Ammon's horn (tissue), 1 donor: ENCODE measurements at places on chromosomes 3 and 15.

DNA sequence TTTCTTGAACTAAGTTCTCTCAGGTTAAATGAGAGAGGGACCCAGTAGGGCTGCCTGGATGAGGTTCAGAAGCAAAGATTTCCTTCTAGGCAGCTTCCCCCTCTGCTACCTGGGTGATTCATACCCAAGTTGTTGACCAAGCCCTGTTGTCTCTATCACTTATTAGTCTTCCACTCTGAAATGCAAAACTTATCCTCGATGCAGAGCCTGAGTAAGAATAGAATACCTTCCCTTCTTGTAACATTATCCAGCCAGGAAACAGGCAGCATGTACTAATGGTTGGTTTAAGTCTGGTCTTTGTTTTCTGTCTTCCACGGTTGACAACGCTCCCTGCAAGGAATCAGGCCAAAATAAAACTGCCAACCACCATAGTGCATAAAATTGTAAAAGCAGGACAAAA lies 377.3 kb downstream of the MECOM start:
- DNase-seq = no peak

DNA sequence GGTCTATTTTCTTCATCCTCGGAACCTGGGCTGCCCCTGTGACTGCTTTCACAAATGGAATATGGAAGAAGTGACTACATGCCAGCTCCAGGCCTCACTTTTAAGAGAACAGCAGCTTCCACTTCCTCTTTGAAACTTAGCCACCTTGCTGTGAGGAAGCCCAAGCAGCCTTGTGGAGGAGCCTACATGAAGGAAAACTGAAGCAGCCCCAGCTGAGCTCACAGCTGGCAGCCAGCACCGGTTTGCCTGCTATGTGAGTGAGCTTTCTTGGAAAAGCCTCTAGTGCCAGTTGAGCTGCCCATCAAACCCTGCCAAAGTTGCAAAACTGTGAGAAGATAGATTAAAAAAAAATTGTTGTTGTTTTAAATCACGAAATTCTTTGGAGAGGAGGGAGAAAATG lies 498.0 kb upstream of the PROK2 start:
- no peak for DNase-seq

GRCh38 chr3:77303955-77304699 lies 264.2 kb downstream of the ROBO2 start:
- DNase-seq = no peak

- DNase-seq = no peak
Measured at GRCh38 chr3:184045995-184046394, 6.9 kb upstream of the HTR3C start.

DNA sequence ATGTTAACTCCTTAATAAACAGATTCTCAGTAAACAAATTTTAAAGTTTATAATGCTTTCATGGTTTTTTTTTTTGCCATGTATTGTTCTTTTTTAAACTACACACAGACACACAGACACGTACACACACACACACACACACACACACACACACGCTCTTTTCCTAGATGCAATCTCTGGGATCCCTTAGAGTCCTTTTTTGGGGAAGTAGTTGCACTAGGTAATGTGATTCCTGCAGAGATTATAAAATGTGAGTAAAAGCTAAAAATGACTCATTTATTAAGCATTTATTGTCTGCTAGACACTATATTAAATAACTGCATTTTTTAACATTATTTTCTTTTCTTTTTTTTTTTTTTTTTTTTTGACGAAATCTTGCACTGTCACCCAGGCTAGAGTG lies 19.9 kb downstream of the NDUFB5 start:
- no peak for DNase-seq

- DNase-seq = no peak
Measured at GRCh38 chr15:64808785-64809453, 16.5 kb downstream of the PIF1 start.

GRCh38 chr3:55484801-55485791 lies 2.0 kb downstream of the WNT5A start:
- DNase-seq = peak; percentile 82

GRCh38 chr3:188860147-188860546 lies 311.6 kb upstream of the TPRG1 start:
- no peak for DNase-seq

- DNase-seq = no peak
Measured at GRCh38 chr15:81380668-81381067, 6.7 kb upstream of the TMC3 start.

GRCh38 chr15:85897207-85897894 lies 102.6 kb upstream of the KLHL25 start:
- DNase-seq = no peak

GRCh38 chr15:22978691-22979237 lies 1.4 kb downstream of the CYFIP1 start:
- DNase-seq = no peak

DNA sequence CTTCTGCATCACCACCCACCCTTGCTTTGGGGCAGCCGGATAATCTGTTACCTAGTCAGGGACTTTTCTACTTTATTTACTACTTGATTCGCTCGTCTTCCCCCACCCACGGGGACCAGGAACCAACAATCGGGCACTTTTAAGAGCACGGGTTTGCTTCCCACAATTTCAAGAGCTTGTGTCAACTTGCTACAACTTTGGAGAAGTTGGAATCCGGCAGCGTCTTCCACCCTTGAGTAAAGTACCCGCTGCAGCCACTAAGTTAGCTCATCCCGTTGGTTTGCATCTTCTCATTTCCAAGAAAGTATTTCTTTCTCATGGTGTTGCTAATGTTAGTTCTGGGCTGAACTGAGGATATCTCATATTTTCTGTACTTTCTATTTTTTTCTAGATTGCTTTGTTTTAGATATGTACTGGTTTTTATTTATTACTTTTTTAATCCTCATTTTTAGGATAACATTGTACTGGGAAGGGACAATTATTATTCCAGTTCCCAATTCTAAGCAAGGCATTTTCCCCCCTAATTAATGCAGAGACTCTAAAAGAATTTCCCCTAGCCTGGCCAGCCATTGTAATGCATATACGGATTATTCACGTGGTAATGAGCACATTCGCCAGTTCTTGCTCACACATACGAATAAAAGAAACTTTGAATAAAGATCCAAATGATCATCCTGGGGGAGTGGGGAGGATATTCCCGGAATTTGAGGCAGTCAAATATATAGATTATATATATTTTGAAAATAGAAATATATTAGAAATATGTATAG lies 4.0 kb downstream of the SOX2 start:
- no peak for DNase-seq

- no peak for DNase-seq
Measured at GRCh38 chr3:29889215-29889614, 608.3 kb downstream of the RBMS3 start.

DNA sequence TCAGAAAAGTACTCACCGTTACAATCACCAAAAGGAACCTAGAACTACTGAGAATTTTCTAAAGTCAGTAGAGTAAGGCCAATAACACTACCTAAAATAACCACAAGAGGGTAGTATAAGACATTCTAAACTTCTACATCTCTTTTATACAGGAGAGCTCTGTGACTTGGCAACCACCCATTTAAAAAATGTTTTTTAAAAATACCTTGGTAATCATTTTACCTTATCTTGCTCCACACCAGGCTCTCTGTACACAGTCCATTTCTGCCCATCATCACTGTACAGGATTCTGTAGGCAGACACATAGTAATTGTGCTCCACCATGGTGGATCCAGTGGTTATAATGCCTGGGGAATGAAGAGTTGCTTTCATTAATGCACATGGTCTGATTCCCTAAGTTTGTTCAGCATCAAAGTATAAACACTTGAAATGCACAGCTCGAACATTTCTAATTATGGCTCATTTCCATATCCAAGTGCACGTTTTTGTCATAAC lies 54.5 kb downstream of the ST3GAL6 start:
- DNase-seq = peak; percentile 47

DNA sequence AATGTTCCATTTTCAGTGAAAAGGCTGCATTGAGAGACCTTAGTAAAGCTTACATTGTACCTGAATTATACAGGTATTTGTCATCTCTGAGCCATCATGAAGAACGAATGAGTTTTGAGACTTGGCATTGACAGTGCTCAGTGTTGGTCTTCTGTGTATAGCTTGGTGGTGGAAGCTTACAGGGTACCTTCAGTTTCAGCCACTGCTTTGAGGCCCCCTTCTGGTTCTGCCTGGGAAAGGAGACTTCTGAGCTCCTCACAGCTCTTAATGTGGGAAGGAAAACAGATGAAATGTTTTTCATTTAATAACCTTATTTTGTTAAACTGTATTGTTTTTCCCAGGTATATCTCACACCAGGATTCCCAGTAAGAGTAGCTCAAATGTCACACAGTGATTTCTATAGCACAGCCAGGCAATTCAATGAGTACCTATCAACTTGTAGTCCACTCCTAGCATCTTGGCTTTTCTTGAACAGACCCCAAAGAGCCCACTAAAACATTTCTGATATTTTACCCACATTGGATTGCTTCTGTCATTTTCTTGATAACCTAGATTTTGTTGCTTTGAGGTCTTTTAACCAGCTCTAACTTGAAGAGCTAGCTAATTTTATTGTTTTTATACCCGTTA lies 5.6 kb downstream of the SERPINI1 start:
- peak; percentile 77 for DNase-seq

DNA sequence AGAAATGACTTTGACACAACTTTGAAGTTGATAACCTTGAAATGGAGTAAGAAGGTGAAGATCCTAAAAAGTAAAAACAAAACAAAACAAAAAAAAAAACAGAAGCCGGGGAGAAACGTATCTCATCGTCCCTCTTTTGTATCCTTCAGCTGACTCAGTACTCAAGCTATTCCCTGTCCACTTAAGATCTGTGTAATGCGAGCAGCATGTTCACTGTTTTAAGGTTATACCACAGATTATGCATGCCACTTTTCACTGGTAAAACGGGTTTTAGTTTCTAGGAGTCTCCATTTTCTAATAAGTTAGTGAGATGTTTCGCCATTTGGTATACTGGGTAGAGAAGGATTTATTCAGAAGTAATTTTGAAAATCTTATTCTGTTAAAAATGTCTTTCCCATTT lies 324.3 kb downstream of the FEZF2 start:
- no peak for DNase-seq

GRCh38 chr3:54343495-54343894 lies 221.1 kb downstream of the CACNA2D3 start:
- DNase-seq = no peak

- DNase-seq = no peak
Measured at GRCh38 chr3:177071496-177072156, 125.7 kb downstream of the TBL1XR1 start.

DNA sequence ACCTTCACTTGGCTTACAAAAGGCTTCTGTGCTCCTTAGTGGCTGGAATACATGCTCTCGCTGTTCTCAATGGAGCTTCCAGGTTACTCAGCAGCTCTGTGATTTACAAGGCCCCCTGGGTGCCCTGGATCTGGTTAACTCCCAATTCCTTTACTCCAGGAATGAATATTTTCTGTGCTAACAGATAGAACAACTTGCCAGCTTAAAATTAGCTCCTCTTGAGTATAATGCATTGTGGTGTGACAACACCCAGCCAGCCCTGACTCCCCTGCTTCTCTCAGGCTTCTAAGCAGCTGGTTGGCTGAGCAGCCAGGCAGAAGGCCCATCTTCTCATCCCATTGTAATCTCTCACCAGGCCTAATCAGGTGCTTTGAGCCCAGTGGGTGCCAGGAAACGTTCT lies 246.4 kb downstream of the ALCAM start:
- DNase-seq = no peak

GRCh38 chr3:185176750-185177359 lies 24.0 kb upstream of the C3orf70 start:
- peak; percentile 54 for DNase-seq

DNA sequence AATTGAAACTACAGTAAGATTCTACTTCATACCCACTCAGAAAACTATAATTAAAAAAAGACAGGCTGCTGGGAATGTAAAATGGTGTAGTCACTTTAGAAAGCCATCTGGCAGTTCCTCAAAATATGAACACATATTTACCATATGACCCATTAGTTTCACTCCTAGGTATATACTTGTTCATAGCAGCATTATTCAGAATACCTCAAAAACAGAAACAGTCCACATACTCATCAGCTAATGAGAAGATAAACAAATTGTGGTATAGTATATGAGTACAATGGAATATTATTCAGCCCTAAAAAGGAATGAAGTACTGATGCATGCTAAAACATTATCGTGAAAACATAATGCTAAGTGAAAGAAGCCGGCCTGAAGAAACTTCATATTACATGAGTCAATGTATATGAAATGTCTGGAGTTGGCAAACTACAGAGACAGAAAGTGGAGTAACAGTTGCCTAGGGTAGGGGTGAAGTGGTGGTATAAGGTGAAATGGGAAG lies 23.8 kb downstream of the WDR53 start:
- DNase-seq = no peak

- DNase-seq = no peak
Measured at GRCh38 chr3:152745646-152746045, 89.3 kb upstream of the P2RY1 start.

GRCh38 chr3:190552969-190553759 lies 39.3 kb downstream of the IL1RAP start:
- DNase-seq = no peak

DNA sequence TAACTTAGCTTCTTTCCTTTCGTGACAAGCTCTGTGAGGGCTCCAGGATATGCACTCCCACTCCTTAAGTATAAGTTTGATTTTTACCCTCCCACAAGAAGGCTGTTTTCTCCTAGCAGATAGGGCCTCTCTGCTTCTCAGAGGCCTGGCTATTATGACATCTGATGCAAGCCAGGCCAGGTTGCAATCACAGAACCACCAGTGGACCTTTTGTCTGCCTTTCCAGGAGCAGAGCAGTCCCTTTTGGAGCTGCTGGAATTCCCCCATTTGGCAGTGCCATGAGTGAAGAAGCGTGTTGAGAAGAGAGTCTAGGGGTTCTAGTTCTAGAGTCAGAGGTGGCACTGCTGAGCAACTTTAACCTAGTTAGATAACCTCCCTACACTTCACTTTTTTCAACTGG lies 1004.3 kb upstream of the SEMA6D start:
- DNase-seq = no peak

DNA sequence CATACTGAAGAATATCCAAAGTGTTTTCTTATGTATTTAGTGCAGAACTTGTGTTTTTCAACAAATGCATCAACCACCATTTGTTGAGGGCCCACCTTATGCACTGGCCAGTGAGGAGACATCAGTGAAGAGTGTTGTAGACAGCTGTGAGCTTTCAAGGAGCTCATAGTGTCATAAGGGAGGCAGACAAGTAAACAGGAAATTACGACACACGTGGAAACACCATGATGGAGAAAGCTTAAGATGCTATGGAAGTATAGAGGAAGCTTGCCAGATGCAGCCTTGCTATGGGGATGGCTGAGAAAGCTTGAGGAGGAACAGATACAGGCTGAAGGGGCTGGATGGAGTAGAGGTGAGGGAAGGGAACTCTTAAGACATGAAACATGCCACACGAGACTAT lies 50.8 kb upstream of the PSMD6 start:
- no peak for DNase-seq

DNA sequence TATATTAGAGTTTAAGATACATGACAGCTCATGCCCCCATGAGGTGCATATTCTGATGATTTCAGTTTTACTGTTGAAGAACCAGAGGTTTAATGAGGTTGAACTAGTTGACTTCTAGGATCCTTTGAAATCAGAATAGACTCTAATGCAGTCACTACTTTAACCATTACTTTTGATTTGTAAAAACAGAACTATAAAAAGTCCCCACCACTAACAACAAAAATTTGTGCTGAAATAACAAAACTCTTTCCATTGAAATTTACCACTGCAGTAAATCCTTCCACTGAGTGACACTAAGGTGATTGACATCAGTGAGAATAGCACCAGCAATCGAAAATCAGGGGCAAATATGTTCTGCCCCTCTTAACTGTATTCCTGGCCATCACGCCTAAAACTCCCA lies 214.1 kb downstream of the SHQ1 start:
- no peak for DNase-seq
